ENCODE measurements at places on chromosomes 7 and 10.

DNA sequence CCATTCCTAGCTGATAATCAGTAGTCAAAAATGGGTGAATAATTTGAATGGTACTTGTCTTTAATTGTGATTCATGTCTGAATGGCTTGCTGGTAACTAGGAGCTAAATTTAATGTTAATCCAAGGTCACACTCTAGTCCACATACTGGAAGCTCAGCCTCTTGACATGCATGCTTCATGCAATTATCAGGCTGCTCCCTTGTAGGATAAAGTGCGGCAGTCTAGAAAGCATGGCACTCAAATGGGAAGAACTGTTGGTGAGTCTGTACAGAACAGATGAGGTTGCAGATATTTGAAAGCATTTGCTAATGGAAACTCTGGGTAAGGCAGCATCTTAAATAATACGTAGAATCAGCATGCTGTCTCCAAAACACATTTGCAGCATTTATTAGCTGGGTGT is 499.4 kb downstream of the AUTS2 start:
- DNase-seq: no peak
- H3K4me1 ChIP-seq: no peaks in the 10 kb centered on the region
- H3K4me3 ChIP-seq: no peak overlapping the region
- no peaks in the 10 kb centered on the region for H3K27me3 ChIP-seq
- no peak overlapping the region for H3K27ac ChIP-seq
- H3K36me3 ChIP-seq: no peaks in the 10 kb centered on the region

DNA sequence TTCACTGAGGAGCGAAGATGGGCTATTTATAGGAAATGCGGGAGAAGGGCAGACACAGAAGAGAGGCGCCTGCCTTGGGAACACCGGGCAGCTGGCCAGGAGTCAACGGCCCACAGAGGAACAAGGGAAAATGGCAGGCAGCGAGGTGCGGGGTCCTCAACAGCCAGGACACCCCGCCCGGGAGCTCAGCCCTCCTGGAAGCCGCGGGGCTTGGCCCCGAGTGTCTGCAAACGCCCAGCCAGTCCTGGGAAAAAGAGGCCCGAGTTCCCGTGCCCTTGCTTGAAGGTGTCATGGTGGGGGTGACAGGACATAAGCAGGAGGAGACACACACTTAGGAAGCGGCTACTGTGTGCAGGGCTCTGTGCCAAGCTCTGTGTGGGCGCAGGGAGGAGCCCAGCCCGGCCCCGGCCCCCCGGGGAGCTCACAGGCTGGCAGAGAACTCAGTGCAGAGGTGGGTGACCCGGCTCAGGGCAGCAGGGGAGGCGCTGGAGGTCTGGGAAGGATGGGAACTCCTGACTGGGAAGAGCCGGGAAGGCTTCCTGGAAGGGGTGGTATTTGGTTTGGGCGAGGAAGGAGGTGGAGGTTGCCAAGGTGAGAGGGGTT is 79.9 kb downstream of the ELFN1 start:
- H3K4me3 ChIP-seq: no peak overlapping the region
- peaks cover 10% of the 10 kb centered on the region for H3K4me1 ChIP-seq
- peaks cover 2% of the 10 kb centered on the region for H3K27me3 ChIP-seq
- no peak for DNase-seq

- no peaks in the 10 kb centered on the region for H3K27me3 ChIP-seq
- no peak for DNase-seq
- no peak overlapping the region for H3K27ac ChIP-seq
- H3K4me3 ChIP-seq: no peak overlapping the region
Observed at GRCh38 chr7:121451367-121452094, 55.4 kb upstream of the FAM3C start.

DNA sequence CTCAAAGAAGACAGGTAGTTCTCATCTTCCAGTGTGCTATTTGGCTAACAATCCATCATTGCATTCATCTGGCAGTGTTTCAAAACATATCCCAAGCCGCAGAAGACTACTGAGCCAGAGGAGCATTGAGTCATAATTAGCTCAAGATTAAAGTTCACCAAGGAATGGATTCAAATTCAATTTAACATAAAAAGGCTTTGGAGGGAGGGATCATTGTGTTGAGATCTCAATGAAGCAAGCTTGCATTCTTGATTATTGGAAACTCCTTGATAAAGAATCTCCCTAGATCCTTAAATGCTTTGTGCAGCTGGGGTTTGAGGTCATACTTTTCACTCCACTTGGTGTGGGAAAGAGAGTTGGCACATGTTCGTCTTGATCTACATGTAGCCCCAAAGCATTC is 142.8 kb upstream of the SEMA3A start:
- H3K27me3 ChIP-seq: no peaks in the 10 kb centered on the region
- DNase-seq: no peak
- no peaks in the 10 kb centered on the region for H3K36me3 ChIP-seq
- no peaks in the 10 kb centered on the region for H3K4me1 ChIP-seq
